Hindlimb muscle (tissue), 1 donor: ENCODE measurements at places on chromosomes 2 and 18. TPM values are rescaled to one million over a fixed set of nuclear protein-coding genes. Genes with fewer than 3 reads are reported as not detected.

RBM43 gene
- 10.7 TPM for polyA plus RNA-seq

DSG1 gene
- polyA plus RNA-seq, result 0.88 TPM

MROH2A gene
- not detected for polyA plus RNA-seq

EFEMP1 gene
- polyA plus RNA-seq, result 19.1 TPM

TPO gene
- 0.25 TPM for polyA plus RNA-seq

CNDP1 gene
- polyA plus RNA-seq, result 0.31 TPM

RAB17 gene
- 1.6 TPM for polyA plus RNA-seq

CENPA gene
- polyA plus RNA-seq, result 6.1 TPM

REEP1 gene
- 88.7 TPM for polyA plus RNA-seq

PFN4 gene
- polyA plus RNA-seq, result 1.7 TPM

FAM136A gene
- polyA plus RNA-seq, result 36.9 TPM

ATOH8 gene
- 25.6 TPM for polyA plus RNA-seq

DNA sequence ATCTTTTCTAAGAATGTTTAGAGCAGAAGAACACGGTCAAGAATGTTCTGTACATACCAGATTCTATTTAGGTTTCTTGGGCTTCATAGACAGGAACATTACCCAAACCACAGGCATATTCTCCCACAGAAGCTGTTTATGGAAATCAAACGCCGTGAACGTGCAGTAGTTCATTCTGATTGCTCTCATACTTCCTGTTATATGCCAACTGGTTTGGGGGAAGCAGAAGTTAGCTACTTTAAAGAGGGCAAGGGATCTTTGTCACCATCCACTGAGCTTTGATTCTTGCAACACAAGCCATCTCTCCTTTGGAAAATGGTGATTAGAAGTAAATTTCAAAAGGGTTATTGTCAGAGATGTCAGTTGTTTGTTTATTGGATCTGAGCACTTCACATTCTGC lies 182.2 kb upstream of the NRP2 start:
- no peak for DNase-seq

DNA sequence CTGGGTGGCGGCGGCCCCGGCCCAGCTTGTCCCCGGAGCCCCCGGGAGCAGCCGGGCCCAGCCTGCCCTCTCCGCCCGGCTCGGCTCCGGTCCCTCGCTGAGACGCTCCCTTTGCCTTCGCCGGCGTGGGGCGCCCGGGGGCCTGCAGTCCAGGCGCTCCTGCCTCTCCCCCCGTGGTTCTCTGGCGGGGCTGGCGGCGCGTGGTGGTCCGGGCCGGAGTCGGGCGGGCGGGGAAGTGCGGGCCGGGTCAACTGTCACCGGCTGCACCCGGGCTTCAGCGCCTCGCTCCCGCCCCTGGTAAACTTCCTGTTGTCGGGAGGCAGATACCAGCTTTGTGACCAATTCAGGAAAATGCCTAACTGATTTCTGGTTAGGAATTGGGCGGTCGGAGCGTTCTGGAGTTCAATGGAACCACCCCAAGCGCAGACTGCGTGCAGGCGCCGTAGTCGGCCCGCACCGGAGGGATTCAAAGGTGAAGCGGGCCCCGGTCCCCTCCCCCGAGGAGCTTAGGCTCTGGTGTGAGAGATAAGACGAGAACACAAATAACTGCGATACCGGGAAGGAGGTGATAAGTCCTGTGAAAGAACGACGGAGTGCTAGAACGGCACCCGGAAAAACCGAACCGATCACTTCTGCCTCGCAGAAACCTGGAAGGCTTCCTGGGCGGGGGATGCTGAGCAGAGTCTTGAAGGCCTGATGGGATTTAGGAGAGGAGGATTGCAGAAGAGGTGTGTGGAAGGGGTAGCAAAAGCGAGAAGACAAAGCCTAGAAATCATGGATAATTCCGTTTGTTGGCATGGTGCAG lies 891 bp downstream of the CAB39 start:
- DNase-seq, result peak; percentile 19

DNA sequence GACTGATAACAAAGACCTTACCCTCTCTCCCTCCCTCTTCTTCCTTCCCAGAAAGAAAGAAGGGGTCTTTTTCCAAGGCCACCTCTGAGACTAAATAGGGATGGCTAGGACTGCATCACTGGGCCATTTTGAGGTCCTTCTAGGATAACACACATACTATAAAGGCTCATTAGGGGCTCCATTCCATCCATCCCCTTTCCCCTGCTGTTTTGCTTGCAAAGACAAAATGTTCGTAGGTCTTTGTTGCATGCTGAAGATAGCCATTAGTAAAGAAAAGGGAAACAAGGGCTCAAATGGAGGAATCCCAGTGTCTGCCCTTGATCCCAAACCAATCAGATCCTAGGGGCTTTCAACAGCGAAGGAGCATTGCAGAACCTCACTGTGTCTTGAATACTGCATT lies 344.3 kb downstream of the CYP26B1 start:
- no peak for DNase-seq

- DNase-seq, result no peak
Measured at GRCh38 chr2:60717691-60718090, 38.4 kb upstream of the PAPOLG start.

DNA sequence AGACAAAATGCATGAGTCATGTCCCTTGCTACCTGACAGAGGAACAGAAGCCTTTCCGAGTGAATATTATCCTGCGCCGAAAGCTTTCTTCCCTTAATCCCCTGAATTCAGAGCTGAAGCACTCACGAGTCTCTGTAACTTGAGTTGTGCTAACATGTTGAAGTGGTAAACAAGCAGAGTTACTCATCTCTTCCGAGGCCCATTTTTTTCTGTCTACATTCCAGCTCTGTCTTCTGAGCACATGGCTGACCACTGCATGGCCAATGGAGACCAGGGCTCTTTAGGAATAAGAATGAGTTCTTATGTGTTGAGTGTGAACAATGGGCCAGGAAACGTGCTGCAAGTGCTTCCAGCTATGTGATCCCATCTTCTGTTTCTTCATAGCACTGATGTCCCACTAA lies 73.1 kb upstream of the PID1 start:
- DNase-seq, result no peak

- no peak for DNase-seq
Measured at GRCh38 chr18:45037618-45038017, 356.9 kb downstream of the SETBP1 start.

DNA sequence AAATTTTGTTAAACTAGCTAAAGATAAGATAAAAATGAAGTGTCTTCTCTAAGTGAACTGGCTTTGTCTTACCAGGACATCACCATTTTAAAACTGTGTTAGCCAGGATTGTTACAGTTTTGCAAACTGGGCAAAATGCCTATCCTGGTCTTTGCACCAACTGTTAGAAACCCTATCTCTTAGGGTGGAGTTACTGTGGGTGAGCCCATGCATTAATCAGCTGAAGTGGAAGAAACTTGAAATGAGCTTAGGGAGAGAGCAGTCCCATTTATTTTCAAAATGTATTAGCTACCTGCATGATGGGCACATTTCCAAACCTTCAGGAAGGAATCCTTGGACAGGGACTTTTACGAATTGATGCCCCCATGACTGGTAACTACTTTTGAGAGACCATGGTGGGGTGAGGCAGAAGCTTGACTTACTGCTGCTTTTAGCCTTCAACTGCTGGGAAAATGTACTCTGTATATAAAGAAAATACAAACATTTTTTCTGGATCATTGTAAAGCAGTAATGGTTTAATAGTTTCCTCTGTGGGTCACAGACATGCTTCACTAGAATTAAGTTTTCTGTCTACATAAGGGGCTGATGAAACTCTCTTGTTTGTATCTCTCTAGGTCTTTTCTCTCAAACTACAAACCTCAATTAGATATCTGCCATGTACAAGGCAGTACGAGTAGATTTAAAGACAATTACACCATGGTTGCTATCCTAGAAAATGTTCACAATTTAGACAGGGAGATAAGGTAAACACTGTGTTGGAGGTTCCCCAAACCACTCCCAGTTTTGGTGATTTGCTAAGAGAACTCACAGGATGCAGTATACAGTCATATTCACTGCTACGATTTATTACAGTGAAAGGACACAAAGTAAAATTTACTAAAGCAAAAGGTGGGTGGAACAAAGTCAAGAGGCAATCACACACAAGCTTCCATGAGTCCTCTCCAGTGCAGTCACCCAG lies 321.4 kb upstream of the MMADHC start:
- DNase-seq, result peak; percentile 32

DNA sequence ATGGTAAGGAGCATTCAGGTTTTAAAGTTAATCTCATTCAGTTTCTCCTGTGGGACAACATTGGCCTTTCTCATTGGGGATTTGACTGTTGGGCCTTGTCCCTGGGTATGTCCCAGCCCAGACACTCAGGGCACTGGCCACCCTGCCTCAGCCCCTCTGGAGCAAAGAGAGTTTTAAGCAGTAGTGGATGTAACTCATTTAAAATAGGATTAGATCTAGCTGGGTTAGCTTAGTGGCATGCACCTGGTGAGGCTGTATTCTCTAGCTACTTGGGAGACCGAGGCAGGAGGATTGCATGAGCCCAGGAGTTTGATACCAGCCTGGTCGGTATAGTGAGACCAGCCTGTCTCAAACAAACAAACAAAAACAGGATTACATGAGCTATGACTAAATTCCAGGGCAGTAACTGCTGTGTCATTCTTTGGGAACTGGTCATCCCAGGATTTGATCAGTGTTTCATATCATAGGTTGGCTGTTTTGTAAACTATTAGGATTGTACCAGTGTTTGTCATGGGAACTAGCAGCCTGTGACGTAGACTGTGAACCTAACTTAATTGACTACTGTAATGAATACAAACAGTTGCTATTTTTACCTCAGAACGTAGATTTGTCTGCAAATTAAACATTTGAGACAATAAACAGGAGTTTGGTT lies 12.5 kb downstream of the INPP4A start:
- no peak for DNase-seq

GRCh38 chr2:155145758-155146229 lies 447.3 kb downstream of the KCNJ3 start:
- DNase-seq, result no peak

- no peak for DNase-seq
Measured at GRCh38 chr2:1672738-1673137, 71.6 kb downstream of the PXDN start.

GRCh38 chr2:197515315-197515738 lies 539 bp upstream of the MOB4 start:
- no peak for DNase-seq
